Activated CD4-positive, alpha-beta T cell treated with anti-CD3 and anti-CD28 coated beads, Interleukin-2, amount 50 U/mL, for 24 hours (primary cell): ENCODE measurements at places on chromosomes 7 and 10.

DNA sequence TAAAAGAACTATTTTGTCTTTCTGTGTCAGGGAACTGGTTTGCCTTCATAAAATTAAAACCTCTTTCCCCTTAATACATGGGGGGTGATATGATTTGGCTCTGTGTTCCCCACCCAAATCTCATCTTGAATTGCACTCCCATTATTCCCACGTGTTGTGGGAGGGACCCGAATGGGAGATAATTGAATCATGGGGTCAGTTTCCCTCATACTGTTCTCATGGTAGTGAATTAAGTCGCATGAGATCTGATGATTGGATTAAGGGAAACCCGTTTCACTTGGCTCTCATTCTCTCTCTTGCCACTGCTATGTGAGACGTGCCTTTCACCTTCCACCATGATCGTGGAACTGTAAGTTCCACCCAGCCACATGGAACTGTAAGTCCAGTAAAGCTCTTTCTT lies 142.1 kb downstream of the VTI1A start:
- no peak for DNase-seq

DNA sequence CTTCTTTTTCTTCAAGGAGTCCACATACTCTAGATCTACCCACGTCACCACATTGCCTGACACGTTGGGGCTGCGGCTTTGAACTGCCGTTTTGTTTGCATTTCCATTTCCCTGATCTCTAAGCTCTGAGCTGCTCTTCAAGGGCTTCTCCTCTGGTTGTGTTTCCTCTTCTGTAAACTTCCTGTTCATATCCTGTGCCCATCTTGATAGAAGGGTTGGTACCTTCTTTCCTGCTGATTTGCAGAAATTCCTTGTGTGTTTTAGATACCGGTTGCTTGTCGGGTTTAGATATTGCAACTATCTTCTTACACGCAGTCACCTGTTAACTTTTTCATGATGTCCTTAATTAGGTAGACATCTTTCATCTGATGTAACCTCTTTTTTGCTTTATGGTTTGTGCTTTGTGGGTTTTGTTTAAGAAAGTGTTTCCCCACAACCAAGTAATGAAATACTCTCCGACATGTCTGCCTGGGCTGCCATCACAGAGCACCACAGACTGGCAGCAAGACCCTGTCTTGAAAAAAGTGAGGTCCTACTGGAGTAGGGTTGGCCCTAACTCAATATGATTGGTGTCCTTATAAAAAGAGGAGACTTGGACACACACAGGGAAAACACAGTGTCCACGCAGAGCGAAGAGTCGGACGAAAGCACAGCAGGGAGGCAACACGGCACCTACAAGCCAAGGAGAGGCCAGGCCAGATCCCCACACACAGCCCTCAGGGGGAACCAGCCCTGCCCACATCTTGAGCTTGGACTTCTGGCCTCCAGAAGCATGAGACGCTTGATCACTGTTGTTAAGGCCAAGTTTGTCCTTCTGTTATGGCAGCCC lies 99.1 kb upstream of the PDGFA start:
- DNase-seq, result no peak

DNA sequence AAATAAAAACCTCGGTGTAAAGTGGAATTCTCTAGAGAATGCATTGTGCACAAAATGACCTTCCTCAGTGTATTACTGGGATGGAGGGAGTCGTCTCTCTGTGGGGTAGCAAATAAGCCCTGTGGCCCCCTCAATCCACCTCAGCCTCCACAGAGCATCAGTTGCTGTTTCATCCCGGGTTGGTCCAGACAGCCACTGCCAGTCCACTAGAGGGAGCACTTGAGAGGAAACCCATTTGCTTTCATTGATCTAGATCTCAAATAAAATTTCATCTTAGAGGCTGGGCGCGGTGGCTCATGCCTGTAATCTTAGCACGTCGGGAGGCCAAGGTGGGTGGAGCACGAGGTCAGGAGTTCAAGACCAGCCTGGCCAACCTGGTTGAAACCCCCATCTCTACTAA lies 1128.7 kb downstream of the CNTNAP2 start:
- DNase-seq, result no peak

DNA sequence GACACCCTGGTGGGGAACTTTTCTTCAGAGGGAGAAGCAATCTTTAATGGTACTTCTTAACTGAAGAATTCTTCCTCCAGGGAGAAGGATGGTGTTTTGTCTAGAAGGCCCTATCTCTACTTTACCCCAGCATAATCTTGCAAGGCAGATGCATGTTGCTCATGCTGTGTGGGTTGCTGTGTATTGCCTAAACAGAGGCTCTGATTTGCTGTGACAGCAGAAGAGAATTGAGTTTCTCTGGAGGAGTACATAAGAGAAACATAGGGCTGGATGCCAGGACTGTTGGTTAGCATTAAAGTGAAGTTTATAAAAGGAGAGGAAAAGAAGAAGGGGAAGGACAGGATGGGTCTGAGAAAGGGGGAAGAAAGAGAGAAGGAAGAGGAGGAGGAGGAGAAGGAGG lies 248.1 kb upstream of the HPS1 start:
- DNase-seq, result no peak

DNA sequence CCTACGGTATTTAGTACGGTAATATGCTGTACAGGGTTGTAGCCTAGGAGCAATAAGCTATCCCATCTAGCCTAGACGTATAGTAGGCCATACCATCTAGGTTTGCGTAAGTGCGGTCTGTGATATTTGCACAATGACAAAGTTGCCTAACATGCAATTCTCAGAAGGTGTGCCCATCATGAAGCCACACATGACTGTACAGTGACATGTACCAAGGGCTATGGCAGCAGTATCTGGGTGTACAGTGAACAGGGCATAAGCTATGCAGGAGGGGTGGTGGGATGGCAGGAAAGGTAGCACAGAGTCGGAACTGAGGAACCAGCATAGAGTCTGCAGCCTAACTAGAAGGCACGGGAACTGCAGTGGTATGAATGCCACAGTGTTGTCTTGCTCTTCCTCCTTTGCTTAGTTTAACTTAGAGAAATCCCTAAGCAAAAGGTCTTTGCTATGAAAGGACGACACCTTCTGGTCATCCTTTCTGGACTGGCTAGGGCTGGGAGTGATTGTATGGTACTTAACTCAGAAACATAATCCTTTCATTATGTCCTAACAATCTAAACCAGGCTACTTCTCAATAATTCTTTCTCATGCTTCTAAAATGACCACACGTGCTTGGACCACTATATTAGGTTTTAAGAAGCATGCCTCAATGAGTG lies 93.5 kb downstream of the DYNC1I1 start:
- no peak for DNase-seq

- DNase-seq, result no peak
These were observed 7.2 kb upstream of the NPVF start for GRCh38 chr7:25235471-25235870.

- DNase-seq, result no peak
These were observed 6.0 kb downstream of the LDB1 start for GRCh38 chr10:102113956-102114857.

GRCh38 chr7:18803923-18804322 lies 308.4 kb downstream of the HDAC9 start:
- no peak for DNase-seq

DNA sequence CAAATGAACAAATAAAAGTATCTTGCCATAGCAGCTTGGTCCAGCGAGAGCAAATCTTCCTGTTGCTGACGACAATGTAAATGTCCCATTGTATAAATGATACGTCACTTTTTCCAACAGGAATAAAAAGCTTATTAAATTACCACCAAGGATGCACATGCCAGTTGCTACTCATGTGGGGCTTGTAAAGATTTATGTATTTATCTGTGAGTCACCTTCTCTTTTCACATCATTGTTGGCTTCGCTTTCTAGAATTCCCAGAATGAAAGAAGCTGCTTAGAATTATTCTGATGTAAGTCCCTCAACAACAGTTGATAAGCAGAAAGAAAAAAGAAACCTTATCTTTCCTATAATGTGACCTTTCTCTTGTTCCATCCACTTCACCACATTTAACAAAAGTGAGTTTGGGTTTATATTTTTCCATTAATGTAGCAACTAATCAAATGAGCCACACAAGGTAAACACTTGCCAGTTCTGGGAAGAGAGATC lies 22.4 kb downstream of the DNAJC12 start:
- no peak for DNase-seq
